Tracheal epithelial cell (primary cell): ENCODE measurements at places on chromosomes 11 and 22. TPM values are rescaled to one million over a fixed set of nuclear protein-coding genes. Genes with fewer than 3 reads are reported as not detected.

DGCR6L gene
- total RNA-seq = 45.4 and 46.0 TPM in 2 replicates

CYP2D6 gene
- 0.24 and 0.85 TPM in 2 replicates for total RNA-seq

ANO1 gene
- total RNA-seq = 2.9 and 3.0 TPM in 2 replicates

RAB3IL1 gene
- total RNA-seq = 1.1 and 1.9 TPM in 2 replicates

IFITM10 gene
- 1.2 and 1.9 TPM in 2 replicates for total RNA-seq

TRIM49 gene
- total RNA-seq = not detected in 2 replicates

OR52K2 gene
- total RNA-seq = not detected in 2 replicates
